Anterior cingulate cortex (tissue), 58 donors: ENCODE measurements at places on chromosomes 13 and 19.

- no peak for DNase-seq
These were observed 29.3 kb downstream of the MIPEP start for GRCh38 chr13:23859904-23860303.

- DNase-seq, result no peak
These were observed 206.1 kb downstream of the DNAJC15 start for GRCh38 chr13:43229506-43229905.

DNA sequence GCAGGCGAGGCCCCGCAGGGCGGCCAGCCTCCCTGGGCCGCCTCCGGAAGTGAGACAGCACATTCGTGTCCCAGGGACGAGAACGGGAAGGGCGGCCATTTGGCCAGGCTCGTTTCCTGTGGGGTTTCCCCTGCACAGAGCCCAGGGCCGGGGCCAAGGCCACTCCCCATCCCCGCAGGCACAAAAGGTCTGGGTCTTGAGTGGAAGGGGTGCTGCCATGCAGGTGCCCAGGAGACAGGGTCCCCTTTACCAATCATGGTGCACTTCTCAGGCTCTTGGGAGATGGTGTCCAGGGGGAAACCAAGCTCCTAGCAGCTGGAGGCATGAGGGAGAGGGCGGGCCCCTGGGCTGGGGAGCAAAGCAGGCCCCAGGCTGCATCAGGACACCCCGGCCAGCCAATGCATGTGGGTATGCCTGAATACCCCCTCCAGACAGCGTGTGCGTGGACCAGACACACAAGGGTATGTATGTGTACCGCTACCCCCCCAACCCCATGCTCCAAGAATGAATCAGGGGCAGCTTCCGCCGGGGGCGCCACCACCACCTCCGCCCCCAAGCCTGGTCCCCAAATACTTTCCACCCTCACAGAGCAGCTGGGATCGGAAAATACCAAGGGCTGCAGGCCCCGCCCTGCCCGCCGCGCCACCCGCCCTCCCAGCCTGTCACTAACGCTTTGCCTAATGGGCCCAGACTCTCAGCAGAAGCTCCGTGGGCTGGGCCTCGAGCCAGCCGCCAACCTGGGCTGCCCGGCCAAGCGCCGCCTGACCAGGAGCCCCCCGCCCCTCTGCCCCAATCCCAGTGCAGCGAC, 37.6 kb upstream of the NANOS3 start:
- DNase-seq, result peak; percentile 50

DNA sequence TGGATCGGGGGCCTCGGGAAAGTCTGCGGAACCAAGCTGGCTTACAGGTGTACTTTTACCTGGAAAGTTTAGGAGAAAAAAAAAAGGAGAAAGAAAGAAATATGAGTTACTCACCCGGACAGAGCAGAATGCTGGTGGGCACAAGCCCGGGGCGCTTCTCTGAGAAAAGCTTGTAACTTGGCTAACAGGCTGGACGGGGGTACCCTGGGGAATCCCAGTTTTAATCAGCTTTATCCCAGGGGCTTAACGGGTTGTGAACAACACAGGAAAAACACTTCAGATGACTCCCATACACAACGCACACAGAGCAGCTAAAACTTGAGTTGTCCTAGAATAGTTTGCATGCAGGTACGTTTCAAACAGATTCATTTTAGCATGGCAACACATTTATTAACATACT, 37.3 kb downstream of the KLF2 start:
- DNase-seq, result no peak

DNA sequence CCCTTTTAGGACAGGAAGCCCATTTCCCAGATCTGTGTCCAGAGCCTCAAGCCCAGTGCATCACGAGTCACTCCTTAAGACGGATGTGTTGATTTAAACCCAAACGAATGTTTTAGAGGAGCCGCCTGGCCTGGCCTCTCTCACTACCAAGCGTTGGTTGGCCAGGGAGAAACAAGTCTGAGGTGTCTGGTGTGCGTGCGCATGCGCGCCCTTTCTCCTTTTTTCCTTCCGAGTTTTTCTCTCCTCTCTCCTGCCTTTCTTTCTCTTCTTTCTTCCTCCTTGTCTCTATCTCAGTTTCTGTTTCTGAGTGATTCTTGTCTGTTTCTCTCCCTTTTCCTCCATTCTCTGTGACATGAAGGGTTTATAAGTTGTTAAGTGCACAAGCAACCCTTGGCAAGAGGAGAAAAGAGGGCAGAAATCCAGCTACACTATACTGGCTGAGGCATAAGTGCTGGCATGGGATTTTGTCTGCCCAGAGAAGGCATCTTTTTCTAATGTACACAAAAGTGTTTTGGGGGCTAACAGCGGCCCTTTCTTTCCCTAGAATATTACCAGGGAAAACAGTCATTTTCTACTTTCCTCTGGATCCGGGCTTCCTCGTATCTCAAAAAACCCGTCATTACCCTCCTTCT, 170.5 kb downstream of the DNAJC15 start:
- no peak for DNase-seq

- DNase-seq, result no peak
These were observed 1.9 kb downstream of the SYDE1 start for GRCh38 chr19:15108845-15109767.

DNA sequence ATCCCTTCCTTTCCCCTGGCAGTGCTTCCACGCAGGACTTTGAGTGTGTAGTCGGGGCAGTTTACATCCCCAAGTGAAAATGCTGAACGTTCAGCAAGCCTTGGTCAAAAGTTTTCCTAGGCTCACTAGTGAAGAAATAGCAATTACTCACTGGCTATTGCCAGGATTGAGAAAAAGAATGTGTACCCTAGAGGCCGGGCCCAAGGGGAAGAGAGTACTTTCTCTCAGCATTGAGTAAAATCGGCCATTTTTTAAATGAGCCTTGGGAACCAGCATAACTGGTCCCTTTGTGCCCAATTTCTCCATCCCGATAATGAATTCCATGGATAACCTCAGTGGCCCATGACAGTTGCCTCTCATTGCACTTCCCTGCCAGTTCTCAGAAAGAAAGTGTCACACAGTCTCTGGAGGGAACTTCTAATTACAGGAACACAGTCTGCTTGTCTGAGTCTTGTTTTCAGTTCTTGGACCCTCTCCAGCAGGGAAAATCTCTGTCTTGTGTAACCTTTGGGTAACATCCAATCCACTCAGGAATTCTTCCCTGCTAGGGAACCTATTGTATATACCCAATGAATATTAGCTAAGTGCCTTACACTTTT, 7.3 kb upstream of the OR7D2 start:
- no peak for DNase-seq

DNA sequence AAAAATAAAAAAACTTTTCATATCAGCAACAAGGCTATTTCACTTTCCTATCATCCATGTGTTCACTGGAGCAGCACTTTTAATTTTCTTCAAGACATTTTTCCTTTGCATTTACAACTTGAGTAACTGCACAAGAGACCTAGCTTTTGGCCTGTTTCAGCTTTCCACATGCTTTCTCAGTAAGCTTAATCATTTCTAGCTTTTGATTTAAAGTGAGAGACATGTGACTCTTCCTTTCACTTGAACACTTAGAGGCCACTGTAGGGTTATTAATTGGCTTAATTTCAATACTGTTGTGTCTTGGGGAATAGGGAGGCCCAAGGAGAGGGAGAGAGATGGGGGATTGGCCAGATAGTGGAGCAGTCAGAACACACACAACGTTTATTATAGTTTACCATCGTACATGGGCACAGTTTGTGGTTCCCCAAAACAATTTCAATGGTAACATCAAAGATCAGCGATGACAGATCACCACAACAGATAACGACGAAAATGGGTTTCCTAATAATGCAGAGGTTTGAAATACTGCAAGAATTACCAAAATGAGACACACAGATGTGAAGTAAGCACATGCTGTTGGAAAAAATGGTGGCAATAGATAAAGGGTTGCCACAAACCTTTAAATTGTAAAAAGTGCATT, 117.6 kb downstream of the GGACT start:
- no peak for DNase-seq

GRCh38 chr13:44331912-44332851, 41.4 kb upstream of the SERP2 start:
- DNase-seq, result peak; percentile 66

GRCh38 chr13:61415058-61415721, 459 bp downstream of the PCDH20 start:
- DNase-seq, result peak; percentile 40

- no peak for DNase-seq
These were observed 323.3 kb downstream of the NALCN start for GRCh38 chr13:101092985-101093384.

- DNase-seq, result no peak
These were observed 44.8 kb upstream of the FLT1 start for GRCh38 chr13:28539625-28540286.

GRCh38 chr19:2477732-2478191, 1.8 kb downstream of the GADD45B start:
- no peak for DNase-seq

DNA sequence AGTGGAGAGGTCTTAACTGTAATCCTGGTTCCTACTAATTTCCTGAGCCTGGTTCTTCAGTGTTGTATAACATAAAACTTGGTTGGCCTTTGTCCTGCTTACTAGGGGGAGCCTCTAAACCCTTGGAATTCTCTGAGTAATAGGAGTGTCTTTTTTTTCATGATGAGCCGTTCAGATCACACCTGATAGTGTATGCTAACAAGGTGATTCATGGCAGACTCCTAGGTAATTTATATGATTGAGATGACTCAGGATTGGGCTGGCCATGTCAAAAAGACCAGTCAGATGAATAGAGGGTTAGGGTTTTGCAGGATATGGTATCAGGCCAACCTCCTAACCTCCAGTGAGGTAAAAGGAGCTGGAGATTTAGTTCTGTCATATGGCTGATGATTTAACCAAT, 135.8 kb upstream of the KLF12 start:
- no peak for DNase-seq

GRCh38 chr13:66410314-66410713, 819.8 kb downstream of the PCDH9 start:
- no peak for DNase-seq

DNA sequence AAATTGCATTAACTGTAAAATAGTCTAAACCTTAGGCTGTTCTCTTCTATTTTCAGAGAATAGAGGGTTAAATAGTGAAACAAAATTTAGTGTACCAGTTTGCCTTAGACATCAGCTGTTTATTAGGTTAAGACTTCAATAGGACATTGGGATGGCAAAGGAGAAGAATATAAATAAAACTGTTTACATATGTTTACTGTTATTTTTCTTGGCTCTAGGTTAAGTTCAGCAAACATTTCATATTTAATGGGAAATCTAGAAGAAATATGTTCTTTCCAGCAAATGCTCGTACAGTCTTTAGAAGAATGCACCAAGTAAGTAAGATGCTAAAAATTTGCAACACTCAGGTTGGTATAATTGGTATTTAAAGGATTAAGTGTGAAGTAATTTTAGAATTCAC, 76.5 kb upstream of the TEX29 start:
- DNase-seq, result no peak

DNA sequence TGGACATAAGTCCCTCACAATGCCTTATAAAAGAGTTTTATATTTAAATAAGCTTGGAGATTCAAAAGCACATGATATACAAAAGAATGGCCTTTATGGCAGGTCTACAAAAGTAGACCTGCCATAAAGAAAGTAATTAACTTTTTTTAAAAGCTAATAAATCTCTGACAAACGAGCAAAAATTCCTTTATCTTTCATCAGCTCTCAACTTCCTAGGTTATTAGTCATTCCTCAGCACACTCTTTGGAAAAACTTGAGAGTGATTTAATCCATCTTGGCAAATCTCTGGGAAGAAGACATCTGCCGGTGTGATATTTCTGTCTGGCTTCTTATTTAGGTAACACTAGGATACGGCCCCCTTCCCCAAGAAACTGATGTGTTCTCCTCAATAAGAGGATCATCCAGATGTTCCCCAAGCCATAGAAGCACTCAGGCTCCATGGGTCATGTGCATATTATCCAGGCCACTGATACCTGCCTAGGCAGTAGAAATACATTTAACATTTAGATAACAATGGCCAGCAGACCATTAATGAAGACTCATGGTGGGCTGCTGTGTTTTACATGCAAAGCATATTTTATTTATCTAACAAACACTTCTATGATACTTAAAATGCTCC, 372.7 kb downstream of the LIG4 start:
- DNase-seq, result no peak

- DNase-seq, result no peak
These were observed 27.2 kb downstream of the FOXO1 start for GRCh38 chr13:40639221-40639681.

DNA sequence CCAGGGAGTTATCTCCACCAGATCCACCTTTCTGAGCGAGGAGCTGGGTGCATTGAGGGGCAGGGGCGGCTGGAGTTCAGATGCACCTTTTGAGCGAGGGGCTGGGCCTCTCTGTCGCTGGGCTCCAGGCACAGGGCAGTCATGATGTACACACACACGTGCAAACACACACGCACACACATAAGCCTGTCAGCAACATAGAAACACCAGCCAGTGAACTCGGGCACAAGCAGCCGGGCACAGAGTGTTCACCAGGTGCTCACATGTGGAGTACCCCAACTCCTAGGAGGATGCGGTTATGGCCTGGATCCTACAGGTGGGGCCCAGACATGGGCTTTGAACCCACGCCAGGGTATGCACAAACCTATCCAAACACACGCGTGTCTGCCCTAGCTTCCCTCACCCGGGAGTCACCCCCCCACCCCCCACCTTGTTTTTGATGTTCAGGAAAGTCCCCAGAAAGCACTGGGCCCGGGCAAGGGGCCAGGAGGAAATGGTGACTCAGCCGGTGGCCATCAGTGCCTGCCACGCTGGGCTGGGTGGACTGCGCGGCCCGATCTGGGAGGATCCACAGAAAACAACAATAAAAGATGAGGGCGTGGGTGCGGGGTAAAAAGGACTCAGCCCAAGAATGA, 13.3 kb downstream of the ARRDC2 start:
- DNase-seq, result peak; percentile 89

DNA sequence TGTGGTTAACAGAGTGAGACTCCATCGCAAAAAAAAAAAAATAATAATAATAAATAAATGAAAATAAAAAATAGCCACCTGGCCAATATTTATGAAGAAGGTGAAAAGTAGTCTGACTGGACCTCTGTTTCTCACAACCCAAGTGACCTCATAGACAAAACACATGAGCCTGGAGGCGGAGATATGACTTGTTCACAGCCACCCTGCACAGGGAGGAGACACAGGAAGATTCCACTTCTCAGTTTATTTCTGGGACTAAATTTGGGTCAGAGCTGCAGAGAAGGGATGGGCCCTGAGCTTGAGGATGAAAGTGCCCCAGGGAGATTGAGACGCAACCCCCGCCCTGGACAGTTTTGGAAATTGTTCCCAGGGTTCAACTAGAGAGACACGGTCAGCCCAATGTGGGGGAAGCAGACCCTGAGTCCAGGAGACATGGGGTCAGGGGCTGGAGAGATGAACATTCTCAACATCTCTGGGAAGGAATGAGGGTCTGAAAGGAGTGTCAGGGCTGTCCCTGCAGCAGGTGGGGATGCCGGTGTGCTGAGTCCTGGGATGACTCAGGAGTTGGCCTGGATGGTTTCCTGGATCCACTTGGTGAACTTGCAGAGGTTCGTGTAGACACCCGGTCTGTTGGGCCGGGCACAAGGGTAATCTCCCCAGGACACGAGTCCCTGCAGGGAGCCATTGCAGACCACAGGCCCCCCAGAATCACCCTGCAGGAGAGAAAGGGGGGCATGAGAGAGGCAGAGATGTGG, 9.6 kb downstream of the KLK5 start:
- no peak for DNase-seq

GRCh38 chr19:14439014-14439413, 5.9 kb downstream of the PKN1 start:
- DNase-seq, result no peak
